HCEC 1CT (cell line): ENCODE measurements at places on chromosomes 2 and 18.

DNA sequence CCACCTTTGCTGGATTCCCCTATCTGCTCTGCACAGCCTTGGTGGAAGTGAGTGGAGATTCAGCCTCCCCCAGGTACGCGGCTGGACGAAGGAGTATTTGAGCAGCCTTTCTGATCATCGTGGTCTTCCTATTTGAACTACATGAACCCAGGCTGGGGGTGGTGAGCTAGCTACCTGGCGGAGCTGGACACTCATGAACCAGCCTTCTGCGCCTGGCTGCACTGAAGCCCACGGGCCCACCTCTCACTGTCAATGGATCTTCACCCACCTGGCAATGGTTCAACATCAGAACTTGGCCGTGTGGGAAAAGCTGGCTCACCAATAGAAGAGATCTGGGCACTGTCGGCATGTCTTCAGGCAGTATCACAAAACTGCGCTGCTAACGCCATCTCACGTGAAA lies 35.4 kb downstream of the ANKMY1 start:
- no peak for DNase-seq

DNA sequence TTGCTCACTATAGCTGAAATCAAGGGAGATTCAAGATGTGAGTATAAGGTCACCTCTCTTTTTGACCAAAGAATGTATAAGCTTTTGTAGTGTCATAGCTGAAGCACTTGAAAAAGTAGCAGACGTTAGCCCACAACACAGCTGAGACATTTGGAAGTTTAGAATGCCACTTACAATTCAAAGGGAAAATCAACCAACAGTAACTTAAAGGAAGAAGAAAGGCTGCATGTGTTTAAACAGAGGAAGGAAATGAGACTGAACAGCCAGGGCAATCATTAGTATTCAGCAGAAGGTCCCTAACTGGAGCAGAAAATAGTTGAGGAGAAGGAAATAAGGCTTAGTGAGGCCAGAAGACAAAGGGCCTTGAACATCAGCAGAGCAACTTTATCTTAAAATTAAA lies 23.5 kb upstream of the SCG2 start:
- no peak for DNase-seq

DNA sequence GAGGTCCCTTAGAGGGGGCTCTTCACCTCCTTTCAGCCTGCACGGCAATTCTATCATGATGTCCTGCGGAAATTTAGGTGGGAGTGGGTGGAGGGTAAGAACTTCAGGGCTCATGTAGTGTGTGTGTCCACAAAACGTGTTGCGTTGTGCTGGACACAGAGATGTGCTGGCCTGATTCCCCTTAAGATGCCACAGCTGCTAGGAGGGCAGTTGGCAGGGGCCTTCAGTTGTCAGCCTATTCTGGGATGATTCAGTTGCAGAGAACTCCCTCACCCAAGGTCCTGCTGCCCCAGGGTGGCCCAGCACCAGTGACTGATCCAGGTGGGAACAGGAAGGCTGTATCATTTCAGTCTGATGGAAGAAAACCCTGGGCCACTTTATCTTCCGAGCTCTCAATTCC lies 1.0 kb upstream of the HJURP start:
- no peak for DNase-seq

DNA sequence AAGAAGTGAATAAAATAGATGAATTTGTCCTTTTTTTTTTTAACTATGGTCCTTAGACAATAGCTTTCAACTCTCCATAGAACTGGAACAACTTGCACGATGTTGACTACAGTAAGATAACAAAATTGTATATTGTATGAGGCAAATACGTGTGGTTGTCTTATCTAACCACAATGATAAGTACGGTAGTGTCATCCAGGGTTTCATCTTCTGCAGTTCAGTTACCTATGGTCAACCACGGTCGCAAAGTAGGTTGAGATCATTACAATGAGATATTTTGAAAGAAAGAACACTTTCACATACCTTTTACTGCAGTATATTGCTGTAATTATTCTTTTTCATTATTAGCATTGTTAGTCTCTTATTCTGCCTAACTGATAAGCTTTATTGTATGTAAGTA lies 295.2 kb downstream of the PARD3B start:
- no peak for DNase-seq

- DNase-seq, result no peak
Observed at GRCh38 chr2:36800381-36800780, 103.9 kb downstream of the VIT start.

DNA sequence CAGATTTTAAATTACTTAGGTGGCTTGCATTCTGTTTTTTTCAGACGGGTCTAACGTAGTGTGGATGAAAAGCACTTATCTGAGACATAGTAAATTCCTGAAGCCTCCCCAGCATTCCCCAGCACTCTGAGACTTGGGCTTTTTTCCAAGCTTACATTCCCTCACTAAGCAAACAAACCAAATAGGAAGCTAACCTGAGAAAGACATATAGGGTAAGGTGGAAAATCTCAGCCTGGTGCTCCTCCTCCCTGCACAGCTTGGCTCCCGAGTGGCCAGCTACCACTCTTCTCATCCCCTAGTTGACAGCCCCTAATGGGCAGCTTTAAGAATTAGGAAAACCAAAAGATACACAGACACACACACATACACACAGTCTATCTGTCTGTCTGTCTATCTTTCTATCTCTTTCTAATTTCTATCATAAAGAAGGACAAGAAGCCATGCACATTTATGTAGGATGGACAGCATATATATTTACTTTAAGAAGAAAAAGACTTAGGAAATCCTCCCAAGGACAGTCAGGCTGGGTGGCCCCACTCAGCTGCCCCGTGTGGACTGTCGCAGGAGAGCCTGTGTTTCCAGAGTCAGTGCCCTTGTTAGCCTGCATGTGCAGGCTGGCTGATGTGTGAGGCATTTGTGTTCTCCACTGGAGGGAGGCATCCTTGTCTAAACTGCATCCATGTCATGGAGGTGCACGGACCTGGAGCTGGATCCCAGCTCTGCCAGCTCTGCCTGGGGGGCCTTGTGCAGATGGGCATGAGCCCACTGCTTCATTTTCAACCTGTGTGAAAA lies 8.2 kb downstream of the CNNM3 start:
- DNase-seq, result no peak

- DNase-seq, result no peak
Observed at GRCh38 chr18:58392324-58393000, 236.4 kb downstream of the ALPK2 start.

DNA sequence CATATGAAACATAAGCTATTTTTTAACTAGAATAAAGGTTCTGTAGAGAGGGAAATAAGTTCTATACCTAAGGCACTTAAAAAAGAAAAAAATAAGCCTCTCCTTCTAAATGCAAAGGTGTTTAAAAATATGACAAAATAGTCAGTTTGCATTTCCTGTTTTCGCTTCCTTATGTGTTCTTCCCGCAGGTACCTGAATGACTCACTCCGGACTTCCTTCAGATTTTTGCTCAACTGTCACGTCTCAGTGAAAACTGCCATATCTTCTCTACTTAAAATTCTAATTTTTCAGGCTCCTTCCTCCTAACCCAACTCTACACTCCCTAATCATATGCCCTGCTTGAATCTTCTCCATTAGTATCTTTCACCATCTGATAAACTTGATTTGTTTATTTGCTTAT lies 1333.1 kb downstream of the LRP1B start:
- no peak for DNase-seq

GRCh38 chr2:172949522-172949921 lies 126.1 kb upstream of the MAP3K20 start:
- DNase-seq, result no peak

DNA sequence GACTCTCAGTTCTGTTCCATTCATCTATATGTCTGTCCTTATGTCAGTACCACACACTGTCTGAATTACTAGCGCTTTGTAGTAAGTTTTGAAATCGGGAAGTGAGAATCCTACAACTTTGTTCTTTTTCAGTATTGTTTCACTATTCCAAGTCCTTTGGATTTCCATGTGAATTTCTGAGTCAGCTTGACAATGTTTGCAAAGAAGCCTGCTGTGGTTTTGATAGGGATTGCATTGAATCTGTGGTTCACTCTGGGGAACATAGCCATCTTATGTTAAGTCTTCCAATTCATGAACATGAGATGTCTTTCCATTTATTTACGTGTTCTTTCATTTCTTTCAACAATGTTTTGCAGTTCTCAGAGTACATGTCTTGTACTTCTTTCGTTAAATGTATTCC lies 15.0 kb downstream of the SLC3A1 start:
- DNase-seq, result peak; percentile 59

DNA sequence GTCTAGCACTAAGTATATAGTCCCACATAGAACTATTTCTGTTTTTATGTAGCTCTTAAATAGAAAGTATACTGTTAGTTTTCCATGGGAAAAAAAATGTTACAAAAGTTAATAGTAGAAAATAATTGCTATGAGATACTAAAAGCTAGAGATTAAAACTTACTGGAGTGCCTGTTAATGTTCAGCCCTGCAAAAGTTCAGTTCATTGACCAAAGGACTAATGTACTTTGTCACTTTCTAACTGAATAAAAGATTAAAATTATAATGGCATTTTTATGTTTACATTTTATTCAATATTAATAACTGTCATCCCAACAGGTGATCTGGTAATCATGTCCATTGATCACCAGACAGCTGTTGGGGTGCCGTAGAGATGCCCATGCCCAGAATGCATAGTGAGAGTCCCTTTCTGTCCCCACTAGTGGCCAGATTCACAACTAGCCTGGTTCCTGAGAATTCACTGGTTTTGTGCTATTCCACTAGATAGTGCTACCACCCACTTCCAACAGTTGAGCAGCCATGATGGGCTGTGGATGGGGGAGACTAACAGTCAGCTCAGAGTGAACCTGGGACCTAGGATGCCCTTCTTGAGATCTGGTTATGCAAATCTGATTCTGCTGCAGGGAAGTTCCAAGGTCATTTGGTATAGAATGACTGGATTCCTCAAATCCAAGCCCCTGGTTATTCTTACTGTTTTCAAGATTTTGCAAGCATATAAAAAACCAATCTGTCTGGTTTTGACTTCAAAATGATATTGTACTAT lies 57.8 kb downstream of the AFTPH start:
- no peak for DNase-seq

DNA sequence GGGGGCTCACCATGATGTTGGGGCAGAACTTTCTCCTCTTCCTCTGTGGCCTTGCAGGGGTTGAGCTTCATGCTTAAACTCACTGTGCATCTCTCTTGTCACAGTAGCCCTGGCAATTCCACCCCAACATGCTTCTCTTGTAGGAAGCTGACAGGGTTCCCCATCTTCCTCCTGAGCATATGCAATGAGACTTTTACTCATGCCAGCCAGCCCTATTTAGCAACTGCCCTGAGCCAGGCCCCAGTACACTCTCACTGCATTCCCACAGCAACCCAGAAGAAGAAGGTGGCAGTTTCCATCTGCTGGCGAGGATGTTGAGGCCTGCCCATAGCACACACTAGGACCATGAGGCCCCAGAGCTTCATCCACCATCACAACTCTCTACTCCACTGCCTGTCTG lies 72.2 kb upstream of the TEX51 start:
- DNase-seq, result no peak

DNA sequence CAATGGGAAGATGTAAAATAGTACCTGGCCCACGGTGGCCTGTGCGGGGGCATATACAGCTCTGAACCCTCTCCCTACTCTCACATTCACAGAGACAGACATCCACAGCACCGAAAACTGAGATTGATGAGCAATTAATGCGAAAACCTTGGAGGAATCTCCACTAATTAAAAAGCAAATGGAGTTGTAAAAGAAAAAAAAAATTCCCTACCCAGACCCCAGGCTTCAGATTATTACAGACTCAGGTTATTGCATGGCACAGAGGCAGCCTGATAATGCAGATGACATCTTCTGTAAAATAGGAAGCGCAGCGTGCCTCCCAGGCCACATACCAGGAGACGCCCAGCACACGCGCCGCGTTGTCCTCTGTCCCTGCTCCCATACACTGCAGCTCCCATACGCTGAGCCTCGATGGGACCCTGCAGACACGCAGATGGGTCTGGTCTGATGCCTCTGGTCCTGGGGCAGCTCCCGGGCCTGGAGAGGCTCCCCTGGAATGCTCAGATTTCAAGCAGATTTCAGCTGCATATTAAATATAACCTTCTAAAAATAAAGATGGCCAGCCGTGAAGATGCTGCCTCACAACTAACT lies 496.1 kb upstream of the MYT1L start:
- no peak for DNase-seq

DNA sequence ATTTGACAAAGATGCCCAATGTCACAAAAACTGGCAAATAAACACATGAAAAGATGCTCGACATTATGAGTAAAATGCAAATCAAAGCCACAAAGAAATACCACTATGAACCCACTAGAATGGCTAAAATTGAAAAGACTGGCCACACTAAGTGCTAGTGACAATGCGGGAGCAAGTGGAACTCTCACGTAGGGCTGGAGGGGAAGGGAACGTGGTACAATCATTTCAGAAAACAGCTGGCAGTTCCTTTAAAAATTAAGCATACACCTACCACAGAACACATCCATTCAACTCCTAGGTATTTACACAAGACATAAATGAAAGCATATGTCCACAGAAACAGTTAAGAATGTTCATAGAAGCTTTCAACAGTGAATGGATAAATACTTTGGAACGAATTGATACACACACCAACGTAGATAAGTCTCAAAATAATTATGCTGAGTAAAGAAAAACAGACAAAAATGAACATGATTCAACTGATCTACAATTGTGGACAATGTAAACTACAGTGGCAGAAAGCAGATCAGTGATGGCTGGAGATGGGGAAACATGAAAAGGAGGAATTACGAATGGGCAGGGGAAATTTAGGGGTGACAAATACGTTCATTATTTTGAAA lies 71.7 kb downstream of the MYOM1 start:
- DNase-seq, result no peak

- no peak for DNase-seq
Observed at GRCh38 chr2:185128996-185129395, 530.7 kb downstream of the ZNF804A start.

DNA sequence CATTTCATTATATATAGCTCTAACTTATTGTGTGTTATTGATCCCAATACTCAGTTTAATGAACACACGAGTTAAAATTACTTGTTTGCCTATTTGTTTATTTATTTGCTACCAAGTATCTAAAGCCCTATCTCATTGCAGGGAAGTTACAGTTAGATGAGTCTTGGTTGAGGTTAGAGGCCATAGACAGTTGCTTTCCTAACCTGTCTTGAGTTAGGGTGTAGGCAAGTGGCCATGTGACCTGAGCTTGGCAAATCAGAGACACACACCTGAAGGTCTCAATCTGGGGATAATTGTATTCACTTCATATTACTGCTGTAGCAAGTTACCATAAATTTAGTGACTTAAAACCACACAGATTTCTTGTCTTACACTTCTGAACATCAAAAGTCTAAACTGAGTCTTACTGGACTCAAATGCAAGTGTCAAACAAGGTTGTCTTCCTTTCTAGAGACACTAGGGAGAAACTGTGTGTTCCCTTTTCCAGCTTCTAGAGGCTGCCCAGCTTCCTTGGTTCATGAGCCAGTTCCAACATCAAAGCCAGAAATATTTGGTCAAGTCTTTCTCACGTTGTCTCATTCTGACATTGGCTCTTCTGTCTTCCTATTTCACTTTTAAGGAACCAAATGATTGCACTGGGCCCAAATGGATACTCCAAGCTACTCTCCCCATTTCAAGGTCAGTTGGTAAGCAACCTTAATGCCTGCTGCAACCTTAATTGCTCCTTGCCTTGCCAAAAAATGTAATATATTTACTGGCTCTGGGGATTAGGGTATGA lies 39.7 kb downstream of the COL3A1 start:
- DNase-seq, result no peak

GRCh38 chr2:233571001-233571400 lies 4.4 kb upstream of the USP40 start:
- no peak for DNase-seq

- no peak for DNase-seq
Observed at GRCh38 chr18:45106331-45106774, 425.7 kb downstream of the SETBP1 start.

GRCh38 chr2:230864605-230865306 lies at the start of gene ITM2C:
Gene ITM2C (plus strand): TSS chr2:230864942. CDS start chr2:230865026, 84 bp downstream.
- DNase-seq, result peak; percentile 23
